Stimulated activated CD8-positive, alpha-beta memory T cell treated with anti-CD3 and anti-CD28 coated beads, Interleukin-15, amount 100 ng/mL, for 48 hours (primary cell): ENCODE measurements at places on chromosomes 6 and 20.

DNA sequence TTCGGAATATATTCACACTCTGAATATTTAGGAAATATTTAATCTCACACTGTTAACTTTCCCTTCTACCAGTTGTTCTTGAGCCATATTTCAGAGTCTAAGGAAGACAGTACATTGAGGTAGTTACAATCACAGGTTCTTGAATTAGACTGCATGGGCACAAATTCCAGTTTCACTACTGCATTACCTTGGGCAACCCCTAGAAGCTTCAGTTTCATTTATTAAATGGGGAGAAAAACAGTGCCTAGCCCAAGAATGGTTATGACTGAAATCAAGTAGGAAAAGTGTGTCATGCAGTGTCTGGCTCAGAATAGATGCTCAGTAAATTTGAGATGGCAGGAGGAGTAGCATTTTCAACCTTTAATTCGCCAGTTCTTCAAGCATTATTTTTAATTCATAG is 124.5 kb upstream of the SAMD5 start:
- DNase-seq = no peak

- no peak for DNase-seq
Measured at GRCh38 chr6:41519745-41520699, 26.2 kb upstream of the FOXP4 start.

DNA sequence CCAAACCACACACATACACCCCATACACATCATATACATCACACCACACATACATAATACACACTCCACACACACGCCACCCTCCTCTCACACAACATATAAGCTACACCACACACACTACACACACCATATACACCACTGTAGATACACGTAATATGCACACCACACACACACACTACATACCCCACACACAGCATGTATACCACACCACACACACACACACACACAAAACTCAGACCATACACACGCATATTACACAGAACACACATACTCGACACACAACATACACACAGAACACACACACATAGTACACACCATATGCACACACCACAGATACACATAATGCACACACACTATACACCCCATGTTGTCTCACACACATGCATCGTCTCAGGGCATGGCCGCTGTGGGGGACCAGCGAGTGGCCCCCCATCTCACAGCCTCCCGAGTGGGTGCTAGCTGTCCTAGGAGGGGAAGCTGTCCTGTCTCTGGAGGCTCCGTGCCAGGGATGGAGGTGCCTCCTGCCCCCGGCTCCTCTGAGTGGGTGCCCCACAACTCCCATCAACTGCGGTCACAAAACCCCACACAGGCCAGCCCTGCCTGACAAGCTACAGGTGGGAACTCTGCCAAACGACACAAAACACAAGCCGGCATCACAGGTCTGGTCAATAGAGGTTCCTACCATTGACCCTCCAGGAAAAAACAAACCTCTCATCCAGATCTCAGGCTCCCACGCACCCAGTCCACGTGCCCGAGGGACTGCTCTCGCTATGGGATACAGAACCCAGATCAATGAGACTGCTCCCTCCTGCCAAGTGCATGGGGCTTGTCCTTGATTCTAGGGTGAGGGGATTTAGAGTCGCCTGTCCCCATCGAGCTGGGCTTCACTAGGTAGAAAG is 49.1 kb downstream of the DACT2 start:
- DNase-seq = no peak

GRCh38 chr6:155155787-155156447 is 107.9 kb upstream of the CLDN20 start:
- no peak for DNase-seq

- no peak for DNase-seq
Measured at GRCh38 chr20:18316166-18316565, 27.8 kb downstream of the ZNF133 start.

GRCh38 chr20:47139934-47140535 is 216.5 kb downstream of the ZMYND8 start:
- no peak for DNase-seq

GRCh38 chr6:90351696-90352095 is 55.1 kb upstream of the BACH2 start:
- DNase-seq = no peak

DNA sequence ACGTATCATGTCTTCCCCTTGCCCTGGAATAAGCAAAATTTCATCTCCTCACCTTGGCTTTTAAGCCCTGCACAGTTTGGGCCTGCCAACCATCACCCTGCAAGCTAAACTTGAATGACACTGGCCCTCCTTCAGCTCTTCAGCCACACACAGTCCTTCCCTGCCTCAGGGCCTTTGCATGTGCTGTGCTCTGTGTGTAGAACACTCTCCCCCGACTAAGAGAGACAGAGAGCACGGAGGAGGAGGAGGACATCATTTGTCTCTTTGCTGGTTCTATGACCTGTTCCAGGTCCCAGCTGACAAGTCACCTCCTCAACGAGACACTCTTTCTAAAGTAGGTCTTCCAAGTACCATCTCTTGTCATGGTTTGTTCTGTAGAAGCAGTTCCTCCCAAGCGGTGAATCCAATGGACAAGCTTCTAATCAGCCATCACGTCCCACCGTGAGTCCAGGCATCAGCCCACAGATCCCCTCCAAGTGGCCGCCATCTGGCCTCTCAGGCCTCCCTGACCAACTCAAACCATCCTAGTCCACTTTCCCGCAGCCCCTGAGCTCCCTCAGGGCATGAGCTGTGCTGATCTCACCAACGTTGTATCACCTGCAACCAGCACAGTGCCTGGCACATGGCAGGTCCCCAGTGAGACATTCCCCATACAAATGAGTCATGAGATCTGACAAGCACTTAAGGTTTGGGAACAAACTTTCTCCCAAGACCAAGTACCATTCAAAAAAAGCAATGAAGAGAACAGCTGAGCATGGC is 30.5 kb downstream of the NFATC2 start:
- DNase-seq = no peak

DNA sequence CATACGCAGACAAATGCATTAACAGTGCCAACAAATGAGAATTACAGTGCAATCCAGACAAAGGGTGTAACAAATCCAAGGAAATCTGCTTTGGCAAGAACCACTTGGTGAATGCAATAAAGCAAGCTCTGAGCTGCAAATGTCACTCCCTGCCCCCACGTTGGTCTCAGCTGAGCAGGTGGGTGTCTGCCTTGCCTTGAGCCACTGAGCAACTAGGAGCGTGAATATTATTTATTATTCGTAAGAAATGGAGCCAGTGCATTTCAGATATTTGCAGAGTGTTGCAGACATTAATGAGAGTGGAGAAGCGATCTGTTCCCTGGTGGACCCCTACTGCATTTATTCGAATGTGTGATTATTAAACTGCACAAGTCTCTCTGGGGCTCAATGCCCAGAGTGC is 36.6 kb upstream of the F13A1 start:
- DNase-seq = no peak

DNA sequence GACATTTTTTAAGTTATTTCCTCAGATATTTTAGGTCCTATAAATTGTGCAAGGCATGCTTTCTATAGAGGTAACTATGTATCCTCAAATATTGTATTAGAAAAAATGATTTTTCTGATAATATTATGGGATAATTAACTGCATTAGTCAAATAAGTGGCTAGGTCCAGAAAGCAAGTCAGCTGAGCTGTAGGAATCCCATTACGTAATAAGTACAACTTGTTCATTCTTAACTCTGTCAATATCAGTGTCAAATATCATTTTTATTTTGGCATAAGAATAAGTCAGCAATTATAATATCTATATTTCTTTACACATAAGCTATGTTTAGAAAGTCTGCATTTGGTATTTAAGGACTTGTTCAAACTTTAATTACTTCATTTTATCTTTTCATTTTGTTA is 830.9 kb upstream of the GJE1 start:
- no peak for DNase-seq

- DNase-seq = no peak
Measured at GRCh38 chr20:16284385-16285100, 288.7 kb downstream of the KIF16B start.

- no peak for DNase-seq
Measured at GRCh38 chr6:121694389-121694788, 258.9 kb downstream of the GJA1 start.

DNA sequence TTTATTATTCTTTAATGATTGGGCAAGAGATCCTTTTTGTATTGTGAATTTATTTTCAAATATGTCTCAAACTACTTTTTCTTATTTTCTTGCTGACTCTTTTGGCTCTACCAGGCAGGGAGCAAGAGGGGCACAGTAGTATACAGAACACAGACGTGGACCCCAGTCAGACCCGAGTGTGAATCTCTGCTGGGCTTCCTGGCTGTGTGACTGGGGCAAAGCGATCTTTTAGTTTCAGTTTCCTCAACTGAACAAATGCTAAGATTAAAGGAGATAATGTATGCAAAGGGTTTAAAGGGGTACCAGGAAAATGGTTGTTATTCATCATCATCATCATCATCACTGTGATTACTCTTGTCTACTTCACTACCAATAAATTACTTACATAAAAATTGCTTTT is 317.5 kb downstream of the HIVEP2 start:
- no peak for DNase-seq

DNA sequence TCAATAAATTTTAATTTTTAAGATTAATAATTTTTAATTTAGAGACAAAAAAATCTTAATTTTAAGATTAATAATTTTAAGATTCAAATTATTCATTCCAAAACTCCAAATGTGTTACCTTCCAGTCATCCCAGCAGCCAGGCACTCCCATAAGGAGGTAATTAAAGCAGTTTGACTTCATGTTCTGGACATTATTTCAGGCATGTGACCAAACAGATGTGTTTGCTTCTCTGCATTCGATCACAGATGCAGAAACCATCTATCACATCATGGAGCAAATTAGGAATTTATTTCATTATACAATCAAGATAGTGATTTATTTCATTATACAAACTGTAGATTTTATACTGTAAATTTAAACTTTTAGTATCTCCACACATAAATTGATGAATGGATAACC is 150.3 kb downstream of the AKAP7 start:
- no peak for DNase-seq

- DNase-seq = no peak
Measured at GRCh38 chr6:168121303-168121665, 42.3 kb upstream of the FRMD1 start.

GRCh38 chr6:35370124-35370741 is 27.9 kb downstream of the PPARD start:
- peak; percentile 58 for DNase-seq

GRCh38 chr6:163507965-163508364 is 93.4 kb downstream of the QKI start:
- no peak for DNase-seq

- no peak for DNase-seq
Measured at GRCh38 chr6:130447374-130447773, 81.6 kb downstream of the TMEM200A start.

DNA sequence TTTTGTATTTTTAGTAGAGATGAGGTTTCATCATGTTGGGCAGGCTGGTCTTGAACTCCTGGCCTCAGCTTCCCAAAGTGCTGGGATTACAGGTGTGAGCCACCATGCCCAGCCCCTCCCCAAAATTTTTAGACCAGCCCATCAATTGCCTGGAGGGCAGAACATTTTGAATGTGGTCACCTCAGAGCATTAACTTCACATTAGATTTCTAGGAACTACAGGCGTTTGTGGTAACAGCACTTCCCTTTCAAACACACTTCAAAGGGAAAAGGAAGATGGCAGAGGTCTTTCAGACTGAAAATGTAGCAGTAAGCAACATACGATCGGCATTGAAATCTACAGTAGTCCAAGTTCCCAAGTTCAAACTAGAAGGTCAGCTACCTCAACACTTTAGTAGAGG is 12.3 kb upstream of the SLA2 start:
- no peak for DNase-seq

- DNase-seq = no peak
Measured at GRCh38 chr6:147310521-147310920, 106.3 kb downstream of the STXBP5 start.

GRCh38 chr6:131368198-131368911 is 204.7 kb upstream of the ARG1 start:
- DNase-seq = no peak

DNA sequence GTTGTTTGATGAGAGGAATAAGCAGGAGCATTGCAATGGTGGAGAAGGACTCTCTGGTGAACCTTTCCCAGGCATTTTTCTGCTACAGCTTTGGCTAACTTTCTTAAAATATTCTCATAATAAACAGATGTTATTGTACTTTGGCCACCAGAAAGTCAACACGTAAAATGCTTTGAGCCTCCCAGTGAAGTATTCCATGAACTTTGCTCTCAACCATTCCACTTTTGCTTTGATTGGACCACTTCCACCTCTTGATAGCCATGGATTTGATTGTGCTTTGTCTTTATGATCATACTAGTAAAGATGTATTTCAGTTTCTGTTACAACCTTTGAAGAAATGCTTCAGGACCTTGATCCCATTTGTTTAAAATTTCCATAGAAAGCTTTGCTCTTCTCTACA is 241.1 kb downstream of the TENT5A start:
- DNase-seq = no peak

- no peak for DNase-seq
Measured at GRCh38 chr20:44610313-44610962, 28.1 kb downstream of the PKIG start.

- DNase-seq = no peak
Measured at GRCh38 chr20:17571153-17571527, 1.3 kb downstream of the DSTN start.

DNA sequence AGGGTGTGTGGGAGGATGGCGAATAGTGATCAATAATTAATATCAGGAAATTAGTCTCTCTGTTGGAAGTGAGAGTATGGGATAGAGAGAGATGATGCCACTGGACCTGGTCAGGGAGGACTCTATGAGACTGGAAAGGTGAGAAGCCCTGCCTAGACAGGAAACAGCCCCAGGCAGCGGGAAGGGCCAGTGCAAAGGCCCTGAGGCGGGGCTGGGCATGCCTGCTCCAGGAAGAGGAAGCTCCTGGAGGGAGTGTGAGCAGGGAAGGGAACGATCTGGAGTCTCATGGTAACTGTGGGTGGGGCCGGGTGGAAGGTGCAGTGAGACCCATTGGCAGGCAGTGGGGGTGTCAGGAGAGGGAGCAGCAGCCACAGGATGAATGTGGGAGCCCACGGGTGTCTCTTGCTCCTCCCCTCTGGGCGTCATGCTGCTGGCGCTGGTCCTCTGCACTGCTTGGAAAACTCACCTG is 1.8 kb upstream of the CST3 start:
- DNase-seq = no peak

- DNase-seq = no peak
Measured at GRCh38 chr6:135440087-135440792, 57.3 kb downstream of the AHI1 start.

DNA sequence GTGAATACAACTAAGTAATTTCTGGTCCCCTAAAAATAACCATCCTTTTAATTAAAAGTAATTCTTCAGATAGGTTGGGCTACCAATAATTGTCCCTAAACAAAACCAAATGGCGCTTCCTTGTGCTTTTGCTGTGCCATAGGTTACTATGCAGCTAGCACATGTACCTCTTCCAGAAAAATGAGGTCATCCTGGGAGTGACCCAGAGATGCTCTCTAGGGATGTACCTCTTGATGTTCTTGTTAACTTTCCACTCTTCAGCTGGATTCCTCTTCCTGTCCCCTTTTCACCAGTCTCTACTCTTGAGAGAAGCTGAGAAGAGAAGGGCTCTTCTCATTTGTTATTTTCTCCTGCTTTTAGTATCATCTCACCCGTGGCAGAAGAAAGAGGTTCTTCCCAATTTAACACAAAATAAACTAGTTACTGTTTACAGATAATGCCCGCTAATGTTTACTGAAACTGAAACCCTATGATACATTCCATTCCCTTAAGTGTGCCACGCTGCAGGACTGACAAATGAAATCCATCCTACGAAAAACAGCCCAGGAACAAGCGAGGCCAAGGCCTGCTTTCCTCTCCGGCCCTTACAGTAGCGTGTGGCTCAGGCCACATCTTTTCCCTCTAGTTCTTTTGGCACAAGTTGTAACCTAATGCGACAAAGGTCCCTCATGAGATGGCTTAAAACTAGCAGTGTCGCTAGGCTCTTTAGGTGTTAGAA is 24.2 kb downstream of the MRS2 start:
- no peak for DNase-seq
